ENCODE measurements at places on chromosomes 2 and 18.

DNA sequence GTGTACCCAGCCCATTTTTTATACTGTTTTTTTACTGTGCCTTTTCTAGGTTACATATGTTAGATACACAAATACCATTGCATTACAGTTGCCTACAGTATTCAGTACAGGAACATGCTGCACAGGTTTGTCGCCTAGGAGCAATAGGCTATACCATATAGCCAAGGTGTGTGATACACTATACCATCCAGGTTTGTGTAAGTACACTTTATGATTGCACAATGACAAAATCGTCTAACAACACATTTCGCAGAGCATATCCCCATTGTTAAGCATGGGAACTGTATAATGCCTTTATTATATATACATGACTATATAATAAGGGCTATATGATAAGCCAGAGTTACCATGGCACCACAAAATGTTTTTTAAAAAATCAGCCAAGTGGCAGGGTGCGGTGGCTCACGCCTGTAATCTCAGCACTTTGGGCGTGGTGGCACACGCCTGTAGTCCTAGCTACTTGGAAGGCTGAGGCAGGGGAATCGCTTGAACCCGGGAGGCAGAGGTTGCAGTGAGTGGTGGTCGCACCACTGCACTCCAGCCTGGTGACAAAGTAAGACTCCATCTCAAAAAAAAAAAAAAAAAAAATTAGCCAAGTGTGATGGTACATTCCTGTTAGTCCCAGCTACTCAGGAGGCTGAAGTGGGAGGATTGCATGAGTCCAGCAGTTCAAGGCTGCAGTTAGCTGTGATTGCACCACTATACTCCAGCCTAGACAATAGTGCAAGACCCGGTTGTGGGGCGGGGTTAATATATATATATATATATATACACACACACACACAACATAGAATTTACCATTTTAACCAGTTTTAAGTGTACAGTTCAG is 2.8 kb upstream of the CENPA start:
- no peak for DNase-seq

- DNase-seq: peak; percentile 60
Measured at GRCh38 chr18:48949606-48950535, 894 bp downstream of the SMAD7 start.

DNA sequence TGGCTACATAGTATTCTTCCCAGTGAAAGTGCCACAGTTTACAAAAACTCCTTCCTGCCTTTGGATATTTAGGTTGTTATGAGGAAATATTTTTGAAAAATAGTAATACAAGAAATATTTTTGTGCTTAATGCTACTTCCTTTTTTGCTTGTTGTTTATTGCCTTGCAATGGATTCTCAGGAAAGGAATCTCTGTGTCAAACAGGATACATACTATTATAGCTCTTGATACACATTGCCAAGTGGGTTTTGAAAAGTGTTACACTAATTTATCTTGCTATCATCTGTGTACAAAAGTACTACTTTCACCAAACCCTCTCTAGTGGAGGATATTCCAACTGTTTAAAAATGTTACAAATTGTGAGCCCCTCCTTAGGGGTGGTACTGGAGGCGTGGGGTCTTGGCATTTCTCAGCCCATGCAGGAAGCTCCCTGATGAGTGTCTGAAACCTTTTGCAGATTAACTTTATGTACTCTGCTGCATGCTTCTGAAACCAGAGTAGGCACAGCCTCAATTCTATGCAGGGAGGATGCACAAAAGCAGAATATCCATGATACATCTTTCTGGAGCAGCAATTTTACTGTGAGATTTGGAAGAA is 54.5 kb downstream of the EVA1A start:
- DNase-seq: no peak

DNA sequence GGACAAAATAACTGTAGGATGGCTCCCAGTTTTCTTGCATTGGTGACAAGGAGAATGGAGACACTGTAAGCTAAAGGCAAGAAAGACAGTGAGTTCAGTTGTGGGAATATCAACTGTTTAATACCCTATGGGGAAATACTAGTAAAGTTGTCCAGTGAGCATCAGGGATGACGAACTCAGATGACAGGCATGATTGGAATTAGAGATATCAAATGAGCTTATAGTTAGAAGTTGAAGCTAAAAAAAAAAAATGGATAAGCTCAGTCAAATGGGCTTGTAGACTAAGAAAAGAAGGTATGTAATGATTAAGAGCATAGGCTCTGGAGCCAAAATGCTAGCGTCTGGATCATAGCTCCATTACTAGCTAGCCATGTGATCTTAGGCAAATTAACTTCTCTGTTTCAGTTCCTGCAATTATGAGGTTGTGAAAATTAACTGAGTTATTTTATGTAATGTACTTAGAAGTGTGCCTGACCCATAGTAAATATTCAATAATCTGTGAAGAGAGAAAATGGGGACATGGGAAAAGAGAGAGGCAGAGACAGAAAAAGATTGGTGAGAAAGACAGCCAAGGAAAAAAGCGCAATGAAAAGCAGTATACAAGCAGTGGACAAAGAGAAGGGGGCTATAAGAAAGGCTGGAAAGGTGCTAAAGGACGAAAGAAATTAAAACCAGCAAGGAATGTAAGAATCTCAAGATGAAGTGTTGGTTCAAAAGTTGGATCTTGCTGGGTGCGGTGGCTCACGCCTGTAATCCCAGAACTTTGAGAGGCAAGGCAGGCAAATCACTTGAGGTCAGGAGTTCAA is 95.7 kb upstream of the SLC39A10 start:
- no peak for DNase-seq

GRCh38 chr2:240643811-240644150 is 18.5 kb downstream of the GPR35 start:
- no peak for DNase-seq

DNA sequence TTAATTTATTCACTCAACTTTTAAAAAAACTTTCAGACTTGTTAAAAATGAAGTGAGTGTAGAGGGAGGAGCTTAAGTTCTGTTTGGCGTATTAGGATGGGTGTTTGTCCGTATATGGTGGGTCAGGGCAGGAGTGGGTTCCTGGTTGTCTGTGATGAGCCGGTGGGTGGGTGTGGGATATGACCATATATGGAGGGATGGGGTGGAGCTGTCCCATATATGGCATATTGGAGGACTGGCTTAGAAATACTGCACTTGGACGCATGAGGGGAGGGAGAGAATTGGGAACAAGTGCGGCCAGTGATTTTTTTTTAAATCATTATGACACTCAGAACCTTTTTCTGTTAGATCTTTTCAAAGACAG is 1.5 kb downstream of the KDM3A start:
- peak; percentile 83 for DNase-seq

DNA sequence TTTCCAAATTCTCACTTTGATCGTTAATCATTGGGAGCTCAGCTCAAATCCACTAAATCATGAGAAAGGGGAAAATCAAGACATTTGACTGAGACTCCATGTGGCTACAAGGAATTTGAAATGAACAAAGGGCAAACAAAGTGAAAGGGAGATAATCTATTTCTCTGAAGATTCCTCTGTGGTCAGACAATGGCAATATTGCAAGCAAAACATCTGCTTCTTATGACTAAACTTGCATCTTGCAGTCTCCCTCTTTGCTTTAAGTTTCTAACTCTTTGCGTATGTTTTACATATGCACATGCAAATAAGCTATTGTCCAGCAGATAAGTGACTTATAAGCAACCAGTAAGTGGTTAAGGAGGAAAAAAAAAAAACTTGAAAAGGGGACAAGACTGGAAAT is 299.1 kb upstream of the NXPH2 start:
- DNase-seq: no peak

DNA sequence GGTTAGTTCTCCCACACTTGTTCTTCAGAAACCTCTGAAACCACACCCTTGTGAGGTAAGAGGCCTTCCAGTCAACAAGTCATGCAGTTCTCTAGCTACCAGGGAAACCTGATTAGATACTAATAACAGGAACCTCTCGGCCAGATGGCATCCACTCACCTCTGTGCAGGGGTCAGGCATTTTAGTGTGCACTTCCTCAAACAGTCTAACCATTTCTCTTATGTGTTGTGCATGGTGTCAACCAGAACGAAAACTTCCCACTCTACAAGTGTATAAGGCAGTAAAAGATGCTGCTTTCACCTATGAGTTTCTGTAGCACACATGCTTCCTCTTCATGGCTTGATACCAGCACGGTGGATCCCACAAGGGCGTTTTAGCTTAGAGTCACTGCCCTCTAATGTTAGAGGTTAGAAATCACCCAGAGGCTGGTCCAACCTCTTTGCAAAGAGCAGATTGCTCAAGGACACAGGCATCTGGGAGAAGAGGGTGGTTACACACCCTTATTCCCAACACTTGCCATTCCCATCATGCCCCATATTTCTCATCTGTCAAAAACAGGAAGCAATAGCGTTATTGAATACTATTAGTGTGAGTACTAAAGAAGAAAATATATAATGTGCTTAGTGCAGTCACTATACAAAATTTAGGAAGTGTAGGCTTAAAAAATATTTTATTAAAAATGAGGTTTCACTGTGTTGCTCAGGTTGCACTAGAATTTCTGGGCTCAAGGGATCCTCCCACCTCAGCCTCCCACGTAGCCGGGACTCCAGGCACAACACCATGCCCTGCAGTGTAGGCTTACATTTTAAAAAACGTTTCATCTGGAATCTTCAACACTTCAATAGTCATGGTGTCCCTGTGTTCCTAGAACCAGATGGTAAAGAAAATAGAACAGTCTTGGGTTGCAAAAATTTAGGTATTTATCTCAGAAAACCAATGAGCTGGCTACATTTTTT is 34.5 kb upstream of the RAB31 start:
- peak; percentile 57 for DNase-seq

DNA sequence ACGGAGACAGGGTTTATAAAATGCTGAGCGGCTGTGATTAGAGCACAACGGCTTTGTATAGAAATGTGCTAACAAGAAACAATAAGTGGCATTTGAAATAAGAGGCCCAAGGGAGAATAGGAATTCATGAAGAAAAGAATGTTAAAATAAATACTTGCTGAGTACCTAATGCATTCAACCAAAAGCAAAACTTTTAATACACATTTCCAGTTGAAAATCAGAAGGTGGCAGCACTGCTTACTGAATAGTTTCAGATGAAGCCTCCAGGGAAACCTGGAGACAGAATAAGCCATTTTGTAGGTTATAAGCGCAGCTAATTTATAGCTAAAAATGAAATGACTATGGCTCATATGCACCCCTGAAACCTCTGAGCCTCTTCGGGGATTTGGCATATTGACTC is 286.6 kb downstream of the DPP10 start:
- no peak for DNase-seq

DNA sequence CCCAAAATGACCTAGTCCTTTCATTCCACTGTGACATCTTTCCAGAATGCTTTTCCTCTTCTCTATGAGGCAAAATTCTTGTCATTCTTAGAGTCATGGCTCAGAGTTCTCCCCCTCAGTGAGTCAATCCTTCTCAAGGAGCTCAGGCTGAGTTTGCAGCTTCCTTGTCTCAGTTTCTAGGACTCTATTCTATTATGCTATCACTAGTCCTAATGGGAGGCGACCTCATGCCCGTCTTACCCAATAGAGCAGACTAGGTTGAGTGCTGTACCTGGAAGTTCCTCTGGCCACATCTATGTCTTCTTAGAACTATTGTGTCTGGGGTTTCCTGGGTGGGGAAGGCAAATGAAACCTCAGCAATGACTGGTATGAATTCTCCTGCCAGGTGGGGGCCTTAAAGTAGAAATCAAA is 51.5 kb downstream of the HAUS1 start:
- peak; percentile 52 for DNase-seq

GRCh38 chr2:118246726-118247125 is 158.5 kb downstream of the INSIG2 start:
- DNase-seq: no peak

GRCh38 chr2:221716426-221717303 is 144.6 kb upstream of the EPHA4 start:
- DNase-seq: no peak

GRCh38 chr2:190713471-190713870 is 64.6 kb downstream of the NAB1 start:
- DNase-seq: no peak

- no peak for DNase-seq
Measured at GRCh38 chr2:235864733-235865515, 303.3 kb downstream of the GBX2 start.

DNA sequence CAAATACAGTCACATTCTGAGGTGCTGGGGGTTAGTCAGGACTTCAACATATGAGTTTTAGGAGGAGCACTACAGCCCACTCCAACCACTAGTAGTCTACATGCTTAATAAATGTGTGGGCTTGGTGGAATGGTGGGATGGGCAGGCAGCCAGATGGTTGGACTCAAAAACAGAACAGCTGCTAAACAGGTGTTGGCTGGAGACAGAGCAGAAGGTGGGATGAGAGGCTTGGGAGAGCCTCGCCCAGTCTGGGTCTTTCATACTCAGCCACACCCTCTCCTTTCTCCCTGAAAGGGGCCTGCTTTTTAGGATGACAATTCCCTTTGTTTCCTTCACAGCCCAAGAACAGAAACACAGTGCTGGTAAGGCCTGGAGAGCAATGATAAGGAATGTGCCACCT is 143.9 kb upstream of the KLHL29 start:
- no peak for DNase-seq

- DNase-seq: no peak
Measured at GRCh38 chr2:52356556-52356955, 1324.6 kb upstream of the NRXN1 start.

DNA sequence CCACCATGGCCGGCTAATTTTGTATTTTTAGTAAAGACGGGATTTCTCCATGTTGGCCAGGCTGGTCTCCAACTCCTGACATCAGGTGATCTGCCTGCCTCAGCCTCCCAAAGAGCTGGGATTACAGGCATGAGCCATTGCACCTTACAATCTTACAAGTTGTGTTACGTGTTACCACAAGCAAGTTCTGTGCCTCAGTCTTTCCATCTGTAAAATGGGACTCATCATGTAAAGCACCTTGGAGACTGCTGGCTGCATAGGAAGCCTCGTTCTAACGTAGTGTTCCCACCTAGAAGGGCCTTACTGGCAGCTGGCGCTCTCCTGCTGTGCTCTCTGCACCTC is 10.0 kb downstream of the DNAJB2 start:
- DNase-seq: no peak

Measured in activated T-cell treated with anti-CD3 and anti-CD28 coated beads, Interleukin-2, amount 50 U/mL, for 48 hours (primary cell).